Activated T-cell treated with anti-CD3 and anti-CD28 coated beads, Interleukin-2, amount 50 U/mL, for 24 hours (primary cell): ENCODE measurements at places on chromosomes 1 and 21.

- peak overlapping the region; percentile 53 for H3K4me3 ChIP-seq
- H3K27ac ChIP-seq: peak overlapping the region; percentile 95
- DNase-seq: peak; percentile 47
- peaks cover 90% of the 10 kb centered on the region for H3K36me3 ChIP-seq
- H3K4me1 ChIP-seq: peaks cover 34% of the 10 kb centered on the region
These were observed 22.2 kb downstream of the MKNK1 start for GRCh38 chr1:46581681-46582455.

DNA sequence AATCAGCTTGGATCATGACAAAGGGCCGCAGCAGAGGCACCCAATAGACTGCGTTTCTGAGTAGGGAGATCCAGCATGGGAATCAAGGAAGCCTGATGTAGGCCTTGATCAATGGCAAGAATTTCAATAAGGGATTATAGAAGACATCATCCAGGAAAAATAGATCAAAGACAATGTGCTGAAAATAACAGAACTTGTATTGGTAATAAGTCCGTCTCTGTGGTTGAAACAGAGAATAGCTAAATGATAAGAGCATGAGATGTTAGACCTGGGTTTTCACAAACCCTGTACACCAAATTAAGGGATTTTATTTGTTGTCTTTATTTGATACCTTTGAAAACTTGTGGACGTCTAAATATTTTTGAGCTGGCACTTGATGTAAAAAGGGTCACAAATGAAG, 228.0 kb upstream of the SGIP1 start:
- H3K27me3 ChIP-seq: no peaks in the 10 kb centered on the region
- H3K36me3 ChIP-seq: no peaks in the 10 kb centered on the region
- H3K27ac ChIP-seq: no peak overlapping the region
- peaks cover 24% of the 10 kb centered on the region for H3K4me1 ChIP-seq
- no peak for DNase-seq

GRCh38 chr21:27818847-27819246, 852.0 kb upstream of the ADAMTS5 start:
- no peak overlapping the region for H3K27ac ChIP-seq
- H3K36me3 ChIP-seq: no peaks in the 10 kb centered on the region
- no peaks in the 10 kb centered on the region for H3K4me1 ChIP-seq
- H3K27me3 ChIP-seq: no peaks in the 10 kb centered on the region
- H3K4me3 ChIP-seq: no peak overlapping the region

DNA sequence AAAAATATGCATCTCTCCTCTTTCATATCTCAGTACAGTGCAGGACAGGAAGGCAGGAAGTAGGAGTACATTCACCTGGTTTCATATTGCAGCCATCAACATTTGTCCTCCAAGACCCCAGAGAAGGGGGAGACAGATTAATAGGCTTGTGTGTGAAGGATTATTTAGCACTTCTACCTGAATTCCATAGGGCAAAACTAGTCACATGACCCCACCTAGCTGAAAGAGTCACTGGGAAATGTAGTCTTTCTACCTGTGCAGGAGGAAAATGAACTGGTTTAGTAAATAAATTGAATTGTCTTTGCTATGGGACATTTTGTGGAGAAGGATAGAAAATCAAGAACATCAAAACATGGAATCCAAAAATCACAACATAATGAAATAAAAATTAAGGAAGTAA, 13.9 kb upstream of the TRIM33 start:
- no peaks in the 10 kb centered on the region for H3K36me3 ChIP-seq
- DNase-seq: no peak
- peaks cover 3% of the 10 kb centered on the region for H3K27me3 ChIP-seq
- no peak overlapping the region for H3K4me3 ChIP-seq
- H3K4me1 ChIP-seq: peaks cover 1% of the 10 kb centered on the region
- no peak overlapping the region for H3K27ac ChIP-seq

DNA sequence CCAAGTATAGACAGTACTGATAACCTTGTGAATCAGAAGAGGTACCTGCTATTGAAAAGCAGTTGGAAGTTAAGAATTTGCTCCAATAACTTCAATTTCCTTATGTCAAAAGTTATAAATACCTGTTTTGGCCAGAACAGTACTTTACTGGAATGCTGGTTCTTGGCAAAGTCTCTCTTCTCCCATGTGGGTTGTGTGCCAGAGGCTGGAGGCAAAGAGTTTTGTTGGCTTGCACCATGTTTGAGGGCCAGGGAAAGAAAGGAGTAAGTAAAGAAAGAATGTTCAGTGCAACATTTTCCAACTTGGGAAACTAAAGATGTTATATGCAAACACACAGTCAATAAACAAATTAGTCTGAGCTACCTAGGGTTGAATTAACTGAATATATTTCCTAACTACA, 67.0 kb upstream of the DYNLT5 start:
- H3K27ac ChIP-seq: no peak overlapping the region
- no peak for DNase-seq
- no peaks in the 10 kb centered on the region for H3K4me1 ChIP-seq
- H3K36me3 ChIP-seq: no peaks in the 10 kb centered on the region
- H3K4me3 ChIP-seq: no peak overlapping the region
- peaks cover 11% of the 10 kb centered on the region for H3K27me3 ChIP-seq

GRCh38 chr1:51729824-51730301, 113.0 kb downstream of the OSBPL9 start:
- peak overlapping the region; percentile 88 for H3K4me3 ChIP-seq
- peak overlapping the region; percentile 93 for H3K27ac ChIP-seq
- peaks cover 57% of the 10 kb centered on the region for H3K4me1 ChIP-seq
- H3K36me3 ChIP-seq: peaks cover 9% of the 10 kb centered on the region
- no peaks in the 10 kb centered on the region for H3K27me3 ChIP-seq

GRCh38 chr1:41347276-41347675, 14.0 kb upstream of the FOXO6 start:
- H3K4me3 ChIP-seq: no peak overlapping the region
- H3K36me3 ChIP-seq: no peaks in the 10 kb centered on the region
- H3K4me1 ChIP-seq: peaks cover 11% of the 10 kb centered on the region
- no peak for DNase-seq

GRCh38 chr1:25560001-25560400, 16.6 kb downstream of the LDLRAP1 start:
- peak overlapping the region; percentile 85 for H3K27ac ChIP-seq
- no peak overlapping the region for H3K4me3 ChIP-seq
- DNase-seq: no peak

DNA sequence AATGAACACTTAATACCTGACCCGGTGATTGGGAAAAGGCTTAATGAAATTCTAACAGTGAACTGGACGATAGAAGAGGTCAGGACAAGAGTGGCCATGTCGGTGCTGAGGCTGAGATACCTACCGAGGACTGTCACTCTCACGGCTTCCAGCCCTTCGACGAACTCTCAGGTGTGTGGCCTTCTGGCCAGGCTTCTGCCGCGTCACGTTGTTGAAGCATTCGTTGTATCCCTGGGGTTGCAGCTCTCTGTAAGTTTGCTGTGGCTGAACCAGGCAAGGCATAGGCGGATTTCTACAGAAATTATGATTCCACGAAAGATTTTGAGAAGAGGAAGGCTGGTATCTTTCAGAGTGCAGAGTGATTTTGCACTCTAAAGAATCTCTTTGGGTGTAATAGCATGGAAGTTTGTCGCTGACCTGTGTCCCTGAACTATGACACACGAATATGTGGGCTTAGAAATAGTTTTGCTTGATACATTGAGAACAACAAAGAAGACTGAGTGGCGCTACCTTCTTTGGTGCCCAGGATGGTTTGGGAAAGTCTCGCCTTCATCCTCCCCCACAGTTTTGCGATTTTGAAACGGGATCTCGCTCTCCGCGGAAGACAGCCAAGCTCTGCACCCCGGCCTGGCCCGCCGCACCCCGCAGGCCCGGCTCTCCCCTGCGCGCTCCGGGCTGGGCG, 403 bp upstream of the EPHX4 start:
- H3K27me3 ChIP-seq: peaks cover 42% of the 10 kb centered on the region
- peak overlapping the region; percentile 47 for H3K27ac ChIP-seq
- DNase-seq: no peak
- H3K4me3 ChIP-seq: peak overlapping the region; percentile 61
- peaks cover 22% of the 10 kb centered on the region for H3K4me1 ChIP-seq

DNA sequence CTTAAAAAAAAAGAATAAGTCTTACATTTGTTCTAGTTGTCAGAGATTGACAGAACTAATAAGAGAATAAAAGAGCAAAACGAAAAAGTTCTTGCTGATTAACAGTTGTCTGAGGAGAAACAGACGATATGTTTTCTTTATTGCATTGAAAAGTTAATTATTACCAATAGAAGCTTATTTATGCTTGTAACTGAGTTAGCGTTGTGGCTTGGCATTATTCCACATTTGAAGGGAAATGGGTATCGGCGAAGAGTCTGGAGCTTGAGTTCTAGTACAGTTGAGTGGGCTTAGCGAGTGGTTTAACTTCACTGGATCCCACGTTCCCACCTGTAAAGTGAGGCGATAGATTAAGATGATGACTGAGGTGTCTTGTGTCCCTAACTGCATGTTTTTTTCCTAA, 109.0 kb downstream of the SDCCAG8 start:
- no peak overlapping the region for H3K27ac ChIP-seq
- no peak overlapping the region for H3K4me3 ChIP-seq
- no peaks in the 10 kb centered on the region for H3K27me3 ChIP-seq
- H3K4me1 ChIP-seq: no peaks in the 10 kb centered on the region

GRCh38 chr1:199151634-199152425, 513.0 kb downstream of the PTPRC start:
- DNase-seq: no peak
- no peak overlapping the region for H3K4me3 ChIP-seq
- H3K4me1 ChIP-seq: peaks cover 2% of the 10 kb centered on the region
- H3K27ac ChIP-seq: no peak overlapping the region
- H3K36me3 ChIP-seq: no peaks in the 10 kb centered on the region
- H3K27me3 ChIP-seq: no peaks in the 10 kb centered on the region

GRCh38 chr1:42876009-42876408, 29.6 kb downstream of the ZNF691 start:
- DNase-seq: no peak
- H3K4me1 ChIP-seq: no peaks in the 10 kb centered on the region
- H3K27me3 ChIP-seq: peaks cover 6% of the 10 kb centered on the region
- no peaks in the 10 kb centered on the region for H3K36me3 ChIP-seq
- no peak overlapping the region for H3K4me3 ChIP-seq

DNA sequence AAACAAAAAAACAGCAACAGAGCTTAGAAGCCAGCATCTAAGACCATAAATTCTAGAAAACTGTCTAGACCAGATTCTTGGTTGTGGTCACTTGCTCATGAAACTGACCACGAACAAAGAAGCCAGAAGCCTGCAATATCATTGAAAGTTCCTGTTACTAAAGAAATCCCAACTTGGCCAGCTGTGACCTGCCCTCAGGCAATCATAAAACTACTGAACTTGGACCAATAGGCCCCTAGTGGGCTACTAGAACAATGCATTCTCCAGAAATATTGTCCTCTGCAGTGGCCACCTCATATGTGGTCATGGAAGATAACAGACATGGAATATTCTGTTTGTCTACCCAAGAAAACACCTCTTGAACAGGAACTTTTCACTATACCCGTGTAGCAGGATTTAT, 87.7 kb downstream of the SPATA17 start:
- DNase-seq: no peak
- H3K27me3 ChIP-seq: no peaks in the 10 kb centered on the region
- no peak overlapping the region for H3K27ac ChIP-seq
- H3K4me3 ChIP-seq: no peak overlapping the region
- no peaks in the 10 kb centered on the region for H3K4me1 ChIP-seq

GRCh38 chr1:8831340-8831739, 13.9 kb upstream of the RERE start:
- H3K4me1 ChIP-seq: peaks cover 12% of the 10 kb centered on the region
- no peaks in the 10 kb centered on the region for H3K36me3 ChIP-seq
- no peak for DNase-seq
- no peak overlapping the region for H3K27ac ChIP-seq
- no peak overlapping the region for H3K4me3 ChIP-seq

DNA sequence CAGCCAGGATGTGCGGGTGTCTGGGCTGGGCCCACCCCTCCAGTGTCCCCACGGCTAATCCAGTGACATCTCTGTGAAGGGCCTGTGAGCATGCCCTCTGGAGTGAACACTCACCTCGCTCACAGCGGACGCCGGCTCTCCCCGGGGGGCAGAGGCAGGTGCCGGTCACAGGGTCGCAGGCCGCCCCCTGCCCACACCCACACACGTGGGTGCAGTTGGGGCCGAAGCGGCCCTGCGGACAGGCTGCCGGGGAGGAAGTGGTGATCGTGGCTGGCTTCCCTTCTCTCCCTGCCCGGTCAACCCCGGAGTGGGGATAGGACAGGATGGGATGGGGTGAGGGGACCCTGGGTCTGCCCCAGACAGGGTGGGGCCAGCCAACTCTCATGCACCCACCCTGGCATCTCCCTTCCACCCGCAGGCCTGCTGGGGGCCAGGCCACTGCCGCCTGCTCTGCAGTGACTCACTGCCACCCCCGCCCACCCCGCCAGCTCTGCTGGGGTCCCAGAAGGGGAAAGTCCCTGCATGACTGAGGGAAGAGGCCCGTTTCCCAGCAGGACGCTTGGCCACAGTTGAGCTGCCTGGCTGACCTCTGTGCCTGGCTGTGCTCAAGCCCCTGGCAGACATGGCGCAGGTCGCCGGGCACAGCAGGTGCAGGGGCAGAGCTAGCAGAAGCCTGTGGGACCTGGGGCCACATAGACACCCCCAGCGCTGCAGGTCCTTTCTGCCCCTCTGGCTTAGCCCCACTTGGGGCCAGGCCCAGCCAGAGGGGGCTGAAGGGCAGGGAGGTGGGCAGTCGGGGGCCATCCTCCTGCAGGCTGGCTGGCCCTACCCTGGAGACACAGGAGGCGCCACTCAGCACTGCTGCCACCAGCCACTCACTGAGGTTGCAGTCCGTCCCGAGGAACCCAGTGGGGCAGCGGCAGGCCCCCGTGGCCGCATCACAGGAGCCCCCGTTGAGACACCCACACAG, 41.6 kb downstream of the ARHGEF16 start:
- peaks cover 4% of the 10 kb centered on the region for H3K4me1 ChIP-seq
- H3K36me3 ChIP-seq: no peaks in the 10 kb centered on the region

DNA sequence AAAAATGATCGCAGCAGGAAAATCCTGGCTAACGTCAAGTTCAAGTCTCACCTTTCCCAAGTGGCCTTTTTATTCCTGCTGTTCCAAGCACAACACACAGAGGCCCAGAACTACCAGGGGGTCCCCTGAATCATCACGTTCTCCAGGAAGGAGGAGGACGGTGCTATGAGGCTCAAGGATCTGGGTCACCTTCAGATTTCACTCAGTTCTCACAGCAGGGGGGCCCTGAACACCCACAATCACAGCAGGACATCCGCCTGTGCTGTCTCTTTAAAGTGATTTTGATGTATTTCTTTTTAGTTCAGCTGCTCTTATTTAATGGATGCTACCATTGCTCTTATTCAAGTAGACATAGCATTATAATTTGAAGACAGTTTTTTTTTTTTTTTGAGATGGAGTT, 173.4 kb downstream of the HUNK start:
- peaks cover under 1% of the 10 kb centered on the region for H3K27me3 ChIP-seq
- H3K4me1 ChIP-seq: no peaks in the 10 kb centered on the region
- no peak overlapping the region for H3K27ac ChIP-seq
- DNase-seq: no peak
